ENCODE measurements at places on chromosomes 7 and 10.

DNA sequence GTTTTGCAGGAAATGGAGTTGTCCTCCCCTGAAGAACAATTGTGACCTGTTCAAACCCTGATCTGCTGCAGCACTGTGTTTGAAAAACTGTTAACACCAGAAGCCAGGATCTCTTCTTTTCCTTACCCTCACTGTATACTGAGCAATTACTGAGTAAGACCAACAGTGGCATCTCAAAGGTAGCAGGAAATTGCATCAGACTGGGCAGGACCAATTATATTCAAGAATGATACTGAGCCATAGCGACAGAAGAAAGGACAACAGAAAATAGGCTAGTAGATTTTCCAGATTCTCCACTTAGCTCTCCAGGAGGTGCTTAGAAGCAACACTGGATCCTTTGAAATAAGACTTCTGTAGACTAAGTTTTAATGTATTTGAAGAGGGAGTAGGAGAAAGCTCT, 57.4 kb upstream of the INHBA start:
- no peak for DNase-seq

- DNase-seq = peak; percentile 84
Observed at GRCh38 chr7:149239345-149240143, at the start of gene ZNF212. ZNF212 (plus strand) TSS chr7:149239651; CDS start chr7:149239779, 128 bp downstream.

- DNase-seq = no peak
Observed at GRCh38 chr10:125089469-125089868, 70.9 kb downstream of the CTBP2 start.

DNA sequence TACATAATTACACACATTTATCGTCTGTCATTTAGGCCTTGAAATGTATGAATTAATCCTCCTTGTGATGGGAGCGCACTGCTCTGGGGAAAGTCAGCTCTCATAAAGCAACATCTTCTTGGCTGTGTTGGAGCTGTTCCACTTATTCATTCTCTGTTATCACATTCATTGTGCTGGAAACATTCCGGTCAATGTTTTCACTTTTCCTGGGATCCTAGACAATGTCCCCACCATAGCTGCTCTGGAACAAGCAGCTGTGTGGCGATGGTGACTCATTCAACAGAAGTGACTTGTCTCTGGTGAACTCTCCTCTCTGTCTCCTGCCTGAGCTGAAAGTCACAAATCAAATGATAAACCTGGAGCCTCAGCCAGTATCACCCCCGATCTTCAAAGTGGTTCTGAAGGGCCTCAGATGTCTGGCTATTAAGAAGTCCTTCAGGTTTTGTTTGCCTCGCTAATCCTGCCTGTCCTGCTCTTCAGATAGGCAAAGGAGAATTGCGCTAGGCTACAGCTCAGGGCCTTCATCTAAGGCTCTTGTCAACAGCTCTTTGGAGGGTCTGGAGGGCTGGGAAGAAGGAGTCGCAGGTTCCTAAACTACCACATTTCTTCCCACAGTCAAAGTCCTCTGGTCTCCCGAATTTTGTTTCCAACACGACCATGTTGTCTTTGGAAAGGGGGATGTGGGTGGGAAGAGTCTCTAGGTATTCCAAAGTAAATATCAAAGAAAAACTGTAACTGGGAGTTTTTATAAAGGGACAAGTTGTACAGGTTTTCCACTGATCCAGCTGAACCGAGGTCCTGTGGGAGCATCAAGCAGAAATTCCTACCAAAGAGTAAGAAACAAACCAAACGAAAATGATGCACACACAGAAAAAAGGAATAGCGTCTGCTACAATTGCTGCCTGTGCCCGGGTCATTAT, 29.3 kb downstream of the KLF6 start:
- no peak for DNase-seq

DNA sequence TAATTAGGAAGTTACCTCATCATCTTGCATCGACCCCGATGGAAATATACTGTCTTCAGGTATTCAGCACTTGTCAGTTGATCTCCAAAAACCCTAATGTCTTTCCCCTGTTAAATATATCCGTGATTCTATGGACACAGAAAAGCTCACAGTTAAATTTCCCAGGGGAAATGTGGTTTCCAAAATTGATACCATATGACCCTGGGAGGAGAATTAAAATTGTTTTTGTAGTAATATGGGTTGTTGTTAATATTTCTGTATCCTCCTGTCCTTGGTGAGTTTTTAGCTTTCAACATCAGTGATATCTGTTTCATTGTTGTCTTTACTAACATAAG, 132.1 kb downstream of the CELF2 start:
- DNase-seq = no peak

GRCh38 chr10:100020142-100020885, 10.6 kb upstream of the DNMBP start:
- DNase-seq = no peak

Data from substantia nigra (tissue), 51 donors.